ENCODE measurements at places on chromosomes 2 and 18.

DNA sequence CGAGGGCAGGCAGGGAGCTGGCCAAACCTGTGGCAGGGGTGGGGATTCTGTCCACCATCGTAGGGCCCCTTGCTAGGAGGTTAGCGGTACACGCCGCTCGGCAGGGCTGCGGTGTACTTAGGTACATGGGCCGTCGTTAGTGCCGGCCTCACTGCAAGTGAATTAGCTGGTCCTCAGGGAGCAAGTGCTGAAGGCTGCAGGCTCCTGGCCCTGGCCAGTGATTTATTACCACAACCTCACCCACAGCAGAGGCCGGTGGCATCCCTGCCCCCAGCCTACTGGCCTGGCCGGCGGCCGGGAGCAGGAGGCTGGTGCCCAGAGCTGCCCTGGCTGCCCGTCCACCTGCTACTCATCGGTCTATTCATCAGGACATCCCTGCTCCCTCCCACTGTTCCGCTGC is 19.6 kb upstream of the PTMA start:
- DNase-seq = no peak

GRCh38 chr2:40361478-40361877 is 90.4 kb downstream of the SLC8A1 start:
- no peak for DNase-seq

DNA sequence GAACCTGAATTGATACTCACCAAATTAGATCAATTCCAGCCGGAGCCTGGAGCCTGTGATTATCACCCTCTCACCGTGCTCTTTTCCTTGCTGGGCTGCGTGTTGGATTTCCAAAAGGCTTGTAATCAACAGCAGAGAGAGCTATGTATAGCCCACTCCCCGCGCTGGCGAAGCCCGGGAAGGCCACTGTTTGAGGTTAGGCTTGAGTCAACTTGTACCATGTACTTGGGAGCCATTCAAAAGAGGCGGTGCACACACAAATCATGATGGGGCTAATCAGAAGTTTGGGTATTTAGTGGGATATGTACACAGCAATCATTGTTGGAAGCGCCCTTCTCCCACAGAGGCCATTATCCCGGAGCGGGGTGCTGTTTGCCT is 151.6 kb downstream of the GLI2 start:
- DNase-seq = no peak

DNA sequence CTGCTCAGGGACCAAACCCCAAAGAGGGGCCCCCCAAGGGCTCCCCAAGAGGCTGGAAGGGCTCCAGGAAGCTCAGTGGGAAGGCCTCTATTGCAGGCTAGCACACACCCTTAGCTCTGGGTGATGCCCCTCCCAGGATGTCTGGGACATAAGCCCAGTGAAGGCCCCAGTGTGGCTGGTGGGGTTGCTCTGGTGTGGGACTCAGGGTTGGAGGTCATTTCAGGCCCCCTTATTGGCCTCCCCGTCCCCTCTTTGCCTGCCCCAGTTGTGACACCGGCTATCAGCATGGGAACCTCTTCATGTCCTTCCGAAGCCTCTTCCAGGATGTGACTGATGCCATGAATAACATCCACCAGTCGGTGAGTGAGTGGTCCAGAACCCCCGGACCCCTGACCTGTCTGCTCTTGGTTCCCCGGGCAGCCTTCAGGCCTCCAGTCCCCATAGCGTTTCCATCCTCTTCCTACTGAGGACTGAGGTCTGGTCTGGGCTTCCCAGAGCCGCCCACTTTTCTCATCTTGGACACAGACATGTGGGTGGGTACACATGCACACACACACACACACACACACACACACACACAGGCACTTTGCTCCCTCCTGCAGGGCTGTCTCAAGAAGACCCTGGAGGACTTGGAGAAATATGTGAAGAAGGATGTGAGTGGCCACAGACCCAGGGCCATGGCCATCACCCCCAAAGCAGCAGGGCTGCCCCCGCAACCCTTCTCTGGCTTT is 2.2 kb downstream of the NT5DC4 start:
- no peak for DNase-seq

GRCh38 chr2:17401096-17401495 is 117.1 kb downstream of the RAD51AP2 start:
- no peak for DNase-seq

DNA sequence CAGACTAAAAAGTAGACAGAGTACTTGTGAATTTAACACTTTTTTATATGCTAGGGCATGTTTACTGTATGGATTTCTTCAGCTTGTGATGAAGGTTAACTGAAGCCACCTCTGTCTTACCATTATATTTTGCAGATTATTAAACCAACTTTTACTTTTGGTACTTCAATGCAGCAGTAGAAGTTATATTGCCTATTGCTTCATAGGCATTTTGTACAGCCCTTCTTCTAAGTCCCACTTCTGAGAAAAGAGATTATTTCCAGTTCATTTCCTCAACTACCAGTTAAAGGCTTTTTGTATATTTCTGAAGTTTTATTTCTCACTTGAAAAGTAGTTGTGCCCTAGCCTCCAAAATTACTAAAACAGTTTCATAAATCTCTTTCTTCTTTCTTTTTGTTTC is 256.4 kb upstream of the FBXO11 start:
- DNase-seq = no peak

- peak; percentile 79 for DNase-seq
These were observed 265.7 kb downstream of the MTX2 start for GRCh38 chr2:176534798-176535466.

DNA sequence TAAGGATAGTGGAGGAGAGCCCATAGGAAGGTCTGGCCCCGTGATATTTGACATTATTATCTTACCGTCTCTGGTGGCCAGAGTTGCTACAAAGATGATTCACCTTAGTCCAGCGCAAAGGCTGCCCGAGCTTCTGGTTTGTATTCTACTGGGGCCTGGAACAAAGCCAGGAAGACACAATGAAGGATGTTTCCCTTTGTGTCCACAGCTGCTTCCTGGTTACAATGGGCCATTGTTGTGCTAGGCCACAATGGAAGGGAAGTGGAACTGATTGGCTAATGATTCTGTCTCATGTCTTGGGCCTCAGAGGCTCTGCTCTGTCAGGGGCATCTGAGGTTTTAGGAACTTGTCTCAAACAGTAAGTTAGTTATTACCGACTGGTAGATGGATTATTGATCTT is 132.2 kb downstream of the TDRD15 start:
- no peak for DNase-seq

DNA sequence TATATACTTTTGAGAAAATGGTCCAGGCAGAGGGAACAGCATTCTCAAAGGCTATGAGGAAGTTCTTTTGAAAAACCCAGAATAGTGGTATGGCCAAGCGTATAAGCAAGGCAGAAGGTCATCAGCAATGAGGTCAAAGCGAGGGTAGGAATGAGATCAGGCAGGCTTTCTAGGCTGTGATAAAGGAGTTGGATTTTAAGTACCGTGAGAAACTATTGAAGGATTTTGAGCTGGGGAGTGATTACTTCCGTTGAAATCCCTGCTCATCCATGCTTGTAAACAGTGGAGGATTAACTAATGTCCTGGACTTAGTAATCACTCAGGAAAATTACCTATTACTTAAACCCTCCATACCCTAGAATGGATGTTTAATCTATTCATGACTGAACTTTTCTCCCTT is 50.2 kb downstream of the EMILIN2 start:
- no peak for DNase-seq

GRCh38 chr2:26542676-26543505 is 65.0 kb upstream of the OTOF start:
- no peak for DNase-seq

- no peak for DNase-seq
These were observed 132.1 kb upstream of the STON1 start for GRCh38 chr2:48397846-48398245.

GRCh38 chr2:38155-38554 is 8.2 kb downstream of the FAM110C start:
- DNase-seq = no peak

DNA sequence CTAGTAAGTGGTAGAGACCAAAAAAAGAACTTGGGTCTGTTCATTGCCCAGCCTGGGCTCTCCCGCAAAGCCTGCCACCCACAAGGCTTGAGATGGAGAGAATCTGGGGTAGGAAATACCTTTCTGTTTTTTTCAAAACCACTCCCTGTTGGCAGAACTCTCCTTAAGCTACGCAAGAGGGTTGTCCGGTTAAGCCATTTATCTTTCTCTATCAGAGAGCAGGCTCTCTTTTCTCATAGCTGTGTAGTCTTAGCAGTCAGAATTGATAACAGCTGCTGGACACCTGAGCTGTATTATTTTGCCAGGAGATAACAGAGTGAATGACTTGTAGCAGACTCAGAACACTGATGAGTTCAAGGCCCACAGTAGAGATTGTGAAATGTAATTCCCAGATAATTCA is 1088.1 kb downstream of the TSN start:
- no peak for DNase-seq

All from AG09309 (cell line).